Activated CD4-positive, alpha-beta T cell treated with anti-CD3 and anti-CD28 coated beads for 4 hours (primary cell): ENCODE measurements at places on chromosomes 5 and 9.

DNA sequence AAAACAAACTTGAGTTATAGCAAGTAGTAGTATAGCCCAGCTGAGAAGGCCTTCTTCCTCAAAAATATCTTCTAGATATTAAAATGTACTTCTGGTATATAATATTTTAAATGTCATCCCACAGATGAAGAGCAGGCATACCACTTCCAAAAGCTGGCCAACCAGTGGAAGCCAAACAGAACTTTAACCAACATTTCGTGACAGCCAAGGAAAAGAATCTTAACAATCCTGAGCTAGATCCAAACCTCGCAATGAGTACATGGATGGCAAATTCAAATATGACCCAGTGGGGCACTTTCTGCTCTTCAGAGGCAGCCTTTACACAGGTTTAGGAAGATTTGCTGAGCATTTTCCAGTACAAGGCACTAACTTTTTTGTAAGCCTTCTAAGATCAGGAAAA, 91.8 kb upstream of the ACO1 start:
- no peak for DNase-seq

DNA sequence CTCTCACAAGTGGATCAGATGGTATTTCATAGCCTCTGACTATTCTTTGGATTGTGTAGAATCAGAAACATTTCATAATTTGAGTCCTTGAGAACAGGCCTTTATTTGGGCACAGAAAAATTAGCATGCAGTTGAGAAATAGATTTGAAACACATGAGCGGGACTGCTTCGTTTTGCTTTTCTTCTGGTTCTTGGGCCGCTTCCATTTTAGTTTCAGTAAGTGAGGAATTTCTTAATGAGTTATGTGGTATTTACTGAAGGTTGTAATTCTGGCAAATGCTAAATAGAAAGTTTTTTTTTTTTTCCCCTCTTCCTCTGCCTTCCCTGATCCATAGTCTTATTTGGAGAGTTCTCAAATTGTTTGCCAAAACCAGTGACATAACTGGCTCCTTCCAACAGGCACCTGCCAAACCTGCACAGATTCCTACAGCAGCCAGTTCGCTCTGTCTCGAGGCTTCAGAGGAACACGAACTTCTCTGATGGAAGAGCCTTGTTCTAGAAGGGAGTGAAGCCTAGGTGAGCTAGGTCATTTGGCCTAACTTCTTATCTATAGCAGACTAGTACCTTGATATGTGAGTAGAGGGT, 71.2 kb upstream of the SLC28A3 start:
- DNase-seq: no peak

DNA sequence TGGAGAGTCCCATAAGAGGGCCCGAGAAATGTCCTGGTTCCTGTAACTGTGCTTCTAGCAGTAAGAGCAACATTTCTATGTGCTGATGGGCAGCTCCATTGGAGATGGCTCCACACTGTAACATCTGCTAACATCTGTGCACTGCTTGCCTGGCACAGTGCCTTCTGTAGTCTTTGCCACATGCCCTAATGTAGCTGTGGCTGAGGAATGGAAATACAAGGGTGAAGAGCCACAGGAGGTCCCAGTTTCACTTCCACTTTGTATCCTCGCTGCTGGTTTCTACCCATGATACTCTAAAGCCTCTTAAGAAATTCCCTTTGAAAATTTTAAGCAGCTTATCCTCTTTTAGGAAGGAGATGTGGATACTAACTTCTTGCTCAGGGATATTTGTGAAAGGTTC, 97.4 kb downstream of the HOMER1 start:
- DNase-seq: no peak

GRCh38 chr5:153626836-153627235, 136.4 kb downstream of the GRIA1 start:
- no peak for DNase-seq

DNA sequence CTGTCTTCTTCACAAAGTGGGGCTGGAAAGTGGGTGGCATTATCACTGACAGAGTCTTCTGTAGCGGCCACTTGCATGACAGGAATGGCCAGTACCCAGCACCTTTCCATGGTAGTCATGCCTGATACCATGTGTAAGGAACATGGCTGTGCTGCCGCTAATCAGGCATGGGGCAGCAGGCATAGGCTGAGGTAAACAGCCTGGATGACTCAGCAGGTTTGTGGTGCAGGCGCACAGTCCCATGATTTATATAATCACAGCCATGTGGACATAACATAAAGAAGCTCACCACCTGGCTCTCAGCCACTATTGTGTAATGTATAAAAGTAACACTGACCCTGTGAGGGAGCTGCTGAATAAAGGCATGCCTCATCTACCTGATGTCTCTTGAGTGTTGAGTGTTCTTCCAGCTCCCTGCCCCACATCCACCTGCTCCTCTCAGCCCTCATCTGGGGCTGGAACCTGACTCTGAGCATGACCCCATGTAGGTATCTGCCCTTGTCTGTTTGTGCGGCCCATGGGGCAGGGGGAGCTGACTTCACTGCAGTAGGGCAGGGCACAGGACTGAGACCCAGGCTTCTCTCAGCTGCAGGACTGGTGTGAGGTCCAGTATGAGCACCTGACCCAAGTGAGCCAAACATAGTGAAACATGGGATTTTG, 13.2 kb upstream of the ICE1 start:
- no peak for DNase-seq

GRCh38 chr9:91939978-91940377, 10.1 kb downstream of the ROR2 start:
- DNase-seq: no peak
